Inflammatory macrophage treated with lipopolysaccharide for 1 hour (primary cell): ENCODE measurements at places on chromosomes 13 and 19.

- DNase-seq: no peak
These were observed 16.6 kb downstream of the LMO7 start for GRCh38 chr13:75652726-75653125.

DNA sequence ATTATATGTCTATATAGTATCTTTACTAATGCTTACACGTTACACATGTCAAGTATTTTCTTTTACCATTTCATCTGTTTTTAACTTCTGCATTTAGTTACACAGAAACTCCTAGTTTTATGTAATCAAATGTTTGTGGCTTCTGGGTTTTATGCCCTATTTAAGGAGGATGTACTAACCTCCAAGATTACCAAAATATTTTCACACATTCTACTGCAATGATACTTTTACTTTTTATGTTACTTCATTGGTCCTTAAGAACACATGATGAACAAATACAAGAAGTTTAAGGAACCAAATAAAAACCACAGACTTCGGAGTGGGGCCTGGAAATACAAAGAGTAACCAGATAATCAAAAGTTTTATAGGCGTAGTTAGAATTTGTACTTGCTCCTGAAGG is 37.2 kb downstream of the ZC3H13 start:
- peak; percentile 81 for DNase-seq

- no peak for DNase-seq
These were observed 43.8 kb downstream of the CCDC122 start for GRCh38 chr13:43835701-43836100.

GRCh38 chr19:35833972-35834371 is 18.3 kb downstream of the NPHS1 start:
- peak; percentile 15 for DNase-seq

DNA sequence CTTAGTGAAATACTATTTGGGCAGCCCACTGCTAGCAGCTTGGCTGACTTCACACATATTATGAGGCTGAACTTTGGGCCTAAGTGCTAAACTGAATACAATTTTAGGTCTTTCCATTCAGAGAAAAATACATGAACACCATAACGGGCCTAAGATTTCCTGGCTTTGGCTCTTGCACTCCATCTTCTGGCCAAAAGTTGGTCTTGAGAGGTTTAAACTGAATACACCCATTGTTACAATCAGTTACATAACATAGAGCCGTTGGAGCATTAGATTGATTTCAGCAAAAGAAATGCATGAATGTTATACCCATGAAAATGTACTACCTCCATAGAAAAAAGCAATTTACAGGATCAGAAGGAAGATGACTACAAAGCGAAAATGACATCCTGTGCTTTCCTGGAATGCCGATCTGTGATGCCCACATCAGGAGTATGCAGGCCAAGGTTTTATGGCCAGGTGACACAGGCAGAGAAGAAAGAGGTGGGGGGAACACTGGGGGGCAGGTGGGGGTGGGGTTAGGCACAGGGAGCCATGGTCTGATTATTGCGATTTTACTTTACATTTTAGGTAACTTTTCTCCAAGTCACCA is 11.1 kb upstream of the SHISA2 start:
- DNase-seq: peak; percentile 16

- DNase-seq: peak; percentile 92
These were observed 5.5 kb upstream of the LILRA6 start for GRCh38 chr19:54248016-54248601.

- peak; percentile 89 for DNase-seq
These were observed 8.7 kb downstream of the SIGLECL1 start for GRCh38 chr19:51259348-51260245.

- DNase-seq: no peak
These were observed 12.9 kb downstream of the ELAVL1 start for GRCh38 chr19:7992575-7992974.

- no peak for DNase-seq
These were observed 55.5 kb downstream of the TBC1D4 start for GRCh38 chr13:75426421-75426820.

DNA sequence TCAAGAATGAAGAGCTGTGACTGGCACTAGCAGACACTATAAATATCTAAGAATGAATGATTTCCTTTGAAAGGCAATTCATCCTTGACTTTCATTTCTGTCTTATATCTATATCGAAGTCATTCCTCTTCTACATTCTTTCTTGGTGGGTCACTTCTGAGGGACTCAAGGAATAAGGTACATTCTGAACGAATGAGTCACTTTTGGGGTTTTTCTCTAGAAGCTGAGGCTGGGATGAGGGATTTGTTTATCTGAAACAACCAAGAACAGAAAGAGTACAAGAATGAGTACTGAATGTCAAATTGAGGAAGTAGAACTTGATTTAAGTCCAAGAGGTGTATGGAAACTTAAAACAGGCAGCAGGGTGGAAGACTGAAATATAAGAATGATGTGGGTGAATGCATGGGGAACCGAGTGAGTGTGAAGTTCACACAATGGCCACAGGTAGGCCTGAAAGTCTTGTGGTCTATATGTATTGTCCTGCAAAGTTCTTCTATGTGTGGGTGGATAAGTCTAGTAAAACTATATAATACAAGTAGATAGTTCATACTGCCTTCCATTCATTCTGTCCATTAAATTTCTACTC is 343.9 kb downstream of the OXGR1 start:
- no peak for DNase-seq

DNA sequence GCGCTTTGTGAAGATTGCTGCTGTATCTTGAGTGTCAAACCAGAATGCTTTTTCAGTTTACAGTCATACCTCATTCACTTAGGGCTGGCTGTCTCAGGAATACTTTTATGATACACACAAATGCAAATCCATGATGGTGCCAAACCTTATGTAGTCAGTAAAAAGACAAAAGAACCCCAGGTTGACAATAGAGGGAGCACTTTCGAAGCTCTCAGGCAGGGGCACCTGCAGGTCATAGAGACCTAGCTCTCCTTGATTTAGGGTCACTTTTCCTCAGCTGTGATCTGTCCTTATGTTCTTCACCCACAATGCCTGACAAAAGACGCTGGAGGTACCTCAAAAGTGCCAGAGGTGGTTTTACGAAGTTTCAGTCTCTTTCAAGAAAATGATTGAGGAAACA is 172.2 kb downstream of the DNAJC15 start:
- DNase-seq: no peak

DNA sequence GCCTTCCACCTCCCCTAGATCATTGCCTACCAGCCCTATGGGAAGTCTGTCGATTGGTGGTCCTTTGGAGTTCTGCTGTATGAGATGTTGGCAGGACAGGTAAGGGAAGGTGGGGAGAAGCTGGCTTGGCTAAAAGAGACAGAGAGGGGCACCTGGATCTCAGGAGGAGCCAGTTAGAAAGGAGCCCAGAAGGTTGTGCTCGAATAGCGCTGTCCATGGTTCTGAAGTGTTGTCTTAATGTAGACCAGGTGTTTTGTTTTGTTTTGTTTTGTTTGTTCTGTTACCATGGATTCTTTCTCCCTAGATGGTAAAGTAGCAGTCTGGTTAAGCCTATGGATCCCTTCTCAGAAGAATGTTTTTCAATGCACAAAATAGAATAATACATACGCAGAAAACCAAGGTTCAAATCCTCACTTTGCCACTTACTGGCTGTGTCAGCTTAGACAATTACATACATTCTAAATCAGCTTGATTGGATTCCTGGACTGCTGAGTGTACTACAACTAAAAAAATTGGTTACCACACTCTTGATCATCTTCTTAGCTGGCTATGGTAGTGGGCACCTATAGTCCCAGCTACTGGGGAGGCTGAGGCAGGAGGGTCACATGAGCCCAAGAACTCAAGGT is 5.9 kb upstream of the CACNG7 start:
- no peak for DNase-seq

- no peak for DNase-seq
These were observed 375.0 kb downstream of the ENOX1 start for GRCh38 chr13:43411741-43412140.

- DNase-seq: no peak
These were observed 131.5 kb downstream of the SHISA2 start for GRCh38 chr13:25920277-25920676.

- no peak for DNase-seq
These were observed 7.5 kb upstream of the ZNF525 start for GRCh38 chr19:53357821-53358581.
